ENCODE measurements at places on chromosomes 6 and 20. TPM values are rescaled to one million over a fixed set of nuclear protein-coding genes. Genes with fewer than 3 reads are reported as not detected.

POU5F1 gene
- not detected for total RNA-seq

DNA sequence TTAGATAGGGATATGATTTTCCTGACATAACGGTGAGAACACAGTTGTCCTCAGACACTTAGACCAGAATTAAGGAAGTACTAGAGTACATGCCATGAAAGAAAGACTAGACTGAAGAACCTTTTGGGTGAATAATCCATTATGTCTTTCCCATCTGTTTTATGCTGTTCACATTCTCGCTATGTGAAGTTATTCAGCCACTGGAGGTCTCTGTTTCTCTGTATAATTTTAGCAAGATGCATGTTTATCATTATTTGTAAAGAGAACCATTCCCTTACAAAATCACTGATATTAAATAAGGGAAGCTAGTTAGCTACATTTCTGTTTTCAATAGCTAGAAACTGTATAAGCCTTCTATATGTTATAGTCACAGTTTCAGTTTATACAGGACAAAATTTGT, 391.9 kb downstream of the CD109 start:
- no peaks in the 10 kb centered on the region for H3K4me1 ChIP-seq
- H3K27me3 ChIP-seq = peaks cover 9% of the 10 kb centered on the region
- H3K4me3 ChIP-seq = no peak overlapping the region
- no peak overlapping the region for H3K27ac ChIP-seq

HLA-DQA1 gene
- 5.3 TPM for total RNA-seq

GRCh38 chr6:152529369-152529768, 107.8 kb downstream of the SYNE1 start:
- no peak for DNase-seq
- H3K27me3 ChIP-seq = peaks cover 7% of the 10 kb centered on the region
- H3K27ac ChIP-seq = no peak overlapping the region
- no peaks in the 10 kb centered on the region for H3K4me1 ChIP-seq
- H3K36me3 ChIP-seq = no peaks in the 10 kb centered on the region

CYP24A1 gene
- not detected for total RNA-seq

KIAA0408 gene
- 3.1 TPM for total RNA-seq

DNA sequence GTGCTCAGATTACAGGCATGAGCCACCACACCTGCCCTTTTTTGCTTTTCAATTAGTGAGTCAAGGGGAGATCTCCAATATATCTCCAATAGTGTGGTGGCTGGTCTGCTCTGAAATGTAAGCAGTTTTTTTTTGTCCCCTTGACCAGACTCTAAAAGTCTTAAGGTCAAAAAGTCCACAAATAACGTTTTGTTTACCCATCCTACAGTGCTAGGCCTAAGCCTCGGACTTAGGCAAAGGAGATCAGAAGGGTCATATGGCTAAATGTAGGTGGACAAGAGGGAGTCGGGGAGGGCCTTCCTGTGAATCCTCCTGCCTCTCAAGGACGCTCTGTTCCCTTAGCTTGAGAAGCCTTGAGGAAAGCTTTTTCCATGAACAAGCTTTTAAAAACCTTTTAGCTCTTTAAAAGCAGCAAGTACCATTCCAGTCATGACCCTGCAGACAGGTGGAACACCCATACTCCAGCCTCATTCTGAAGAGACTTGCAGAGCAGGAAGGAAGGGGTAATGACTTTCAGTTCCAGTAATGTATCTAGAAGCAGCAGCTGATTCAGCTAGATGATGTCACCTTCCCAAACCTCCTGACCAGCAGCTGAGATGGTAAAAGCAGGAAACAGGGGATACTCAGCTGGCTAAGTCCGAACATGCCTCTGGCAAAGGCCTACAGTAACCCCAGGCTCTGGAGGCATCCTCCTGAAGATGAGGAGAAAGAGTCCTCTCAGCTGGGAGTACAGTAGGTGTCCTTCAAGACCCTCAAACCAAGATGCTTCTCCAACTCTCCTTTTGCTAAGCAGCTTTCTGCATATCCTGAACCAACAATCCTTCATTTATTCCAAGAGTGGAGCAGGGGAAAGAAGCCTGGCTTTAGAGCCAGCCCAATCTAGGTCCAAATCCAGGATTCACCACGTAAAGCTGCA, 23.6 kb downstream of the BCL2L1 start:
- peak overlapping the region; percentile 82 for H3K27ac ChIP-seq
- peaks cover 68% of the 10 kb centered on the region for H3K36me3 ChIP-seq
- no peak overlapping the region for H3K4me3 ChIP-seq

SPATS1 gene
- total RNA-seq = not detected

GRCh38 chr6:168345266-168345665, 25.7 kb upstream of the DACT2 start:
- no peak overlapping the region for H3K4me3 ChIP-seq
- H3K4me1 ChIP-seq = no peaks in the 10 kb centered on the region
- no peak for DNase-seq
- H3K27me3 ChIP-seq = peaks cover 43% of the 10 kb centered on the region
